ENCODE measurements at places on chromosomes 11 and 22.

DNA sequence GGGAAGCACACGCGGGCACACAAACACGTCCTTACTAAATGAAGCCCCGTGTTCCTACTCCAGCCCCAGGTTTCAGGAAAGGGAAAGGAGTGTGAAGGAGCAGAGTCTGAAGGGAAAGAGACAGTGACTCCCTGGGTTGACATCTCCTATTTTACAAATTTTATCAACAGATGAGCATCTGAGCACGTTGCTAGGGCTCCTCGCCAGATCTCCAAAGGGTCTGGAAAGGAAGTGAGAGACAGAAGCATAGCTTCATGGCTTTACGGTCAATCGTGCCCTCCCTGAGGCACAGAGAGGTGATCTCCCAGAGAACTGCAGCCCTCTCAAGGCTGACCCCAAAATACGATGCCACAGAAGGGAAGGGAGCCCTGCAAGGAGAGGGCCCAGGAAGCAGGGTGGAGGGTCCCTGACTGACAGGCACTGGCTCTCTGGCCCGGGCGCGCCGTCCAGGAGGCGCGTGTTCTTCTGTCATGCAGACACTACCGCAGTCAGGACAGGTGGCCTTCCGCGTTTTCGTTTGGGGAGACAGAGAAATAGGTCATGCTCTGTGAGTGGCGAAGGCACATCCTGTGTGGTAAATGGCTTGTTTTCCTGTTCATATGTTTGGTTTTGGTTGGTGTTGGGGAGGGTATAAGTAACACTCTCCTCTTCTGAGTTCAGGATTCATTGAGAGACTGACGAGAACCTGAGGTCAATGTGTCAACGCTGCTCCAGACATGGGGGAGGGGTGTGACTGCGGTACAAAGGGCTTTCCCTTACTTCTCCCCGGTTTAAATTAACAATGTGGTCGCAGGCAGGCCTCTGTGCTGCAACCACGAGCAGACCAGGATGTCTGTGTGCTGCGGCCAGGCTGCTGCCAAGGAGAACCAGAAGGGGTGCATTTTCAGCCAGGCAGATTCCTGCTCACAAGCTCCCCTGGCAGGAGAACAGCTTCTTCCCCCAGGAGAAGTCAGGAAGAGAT is 813.3 kb downstream of the OPCML start:
- peak; percentile 76 for DNase-seq

DNA sequence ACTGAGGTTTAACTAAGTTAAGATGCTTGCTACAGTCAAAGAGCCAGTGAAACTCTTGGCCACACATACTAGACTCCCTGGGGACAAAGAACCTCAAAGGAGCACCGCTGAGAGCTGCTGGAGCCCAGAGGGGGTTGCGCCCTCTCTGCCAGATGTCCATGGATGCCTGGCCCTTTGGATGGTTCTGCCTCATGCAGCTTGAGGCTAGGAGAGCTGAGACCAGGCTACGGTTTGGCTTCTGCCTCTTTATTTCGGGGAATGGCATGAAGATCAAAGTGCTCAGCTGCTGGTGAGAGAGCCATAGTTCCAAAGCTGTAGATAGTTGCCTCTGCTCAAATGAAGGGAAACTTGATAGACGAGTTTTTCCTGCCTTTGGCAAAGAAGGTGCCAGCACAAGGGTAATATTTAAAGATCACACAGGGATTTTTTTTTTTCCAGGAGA is 43.0 kb downstream of the RASSF10 start:
- no peak for DNase-seq

GRCh38 chr22:48101704-48102103 is 1339.3 kb downstream of the TBC1D22A start:
- no peak for DNase-seq

DNA sequence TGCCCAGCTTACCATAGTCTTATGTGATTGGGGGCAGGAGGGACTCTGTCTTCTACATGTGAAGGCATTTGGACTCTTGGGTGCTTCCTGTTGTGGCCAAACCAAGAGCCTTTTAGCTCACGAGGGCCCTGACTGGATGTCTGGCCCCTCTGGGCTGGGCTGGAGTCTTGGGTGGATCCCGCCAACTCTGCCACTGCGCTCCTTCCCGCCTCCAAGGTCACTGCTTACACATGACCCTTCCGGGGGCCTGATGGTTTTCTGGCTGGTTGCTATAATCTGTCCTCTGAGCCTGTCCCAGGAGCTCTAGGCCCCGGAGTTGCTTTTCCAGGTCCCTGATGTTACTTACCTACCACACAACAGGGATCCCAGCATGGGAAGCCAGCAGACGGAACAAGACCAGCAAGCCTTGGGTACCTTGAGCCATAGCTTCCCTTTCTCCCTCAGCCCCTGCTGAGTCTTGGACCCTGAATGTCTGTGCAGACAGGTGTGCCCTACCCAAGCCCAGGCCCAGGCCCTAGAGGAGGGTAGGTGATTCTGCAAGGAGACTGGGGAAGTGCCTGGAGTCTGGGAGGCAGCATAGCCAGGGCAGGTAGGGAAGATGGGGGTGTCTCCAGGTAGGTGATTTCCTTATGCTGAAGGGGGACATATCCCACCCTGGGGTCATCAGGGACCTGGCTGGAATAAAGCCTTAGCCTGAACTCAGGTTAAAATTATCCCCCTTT is 100.3 kb downstream of the TSPAN18 start:
- DNase-seq: no peak

Data from astrocyte (in vitro differentiated cells and primary cell).